ENCODE measurements at places on chromosomes 5 and 9.

DNA sequence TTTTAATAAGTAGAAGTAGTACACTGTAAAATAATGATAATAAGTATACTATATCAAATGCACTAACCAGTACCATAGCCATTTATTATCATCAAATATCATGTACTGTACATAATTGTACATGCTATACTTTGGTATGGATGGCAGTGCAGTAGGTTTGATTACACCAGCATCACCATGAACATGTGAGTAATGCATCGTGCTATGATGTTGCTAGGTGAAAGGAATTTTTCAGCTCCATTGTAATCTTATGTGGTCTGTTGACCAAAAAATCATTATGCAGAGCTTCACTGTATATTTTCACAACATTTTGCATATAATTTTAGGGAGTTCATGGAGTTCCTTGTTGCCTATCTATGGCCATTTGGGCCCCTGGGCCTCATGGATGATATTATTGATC is 72.2 kb upstream of the HMHB1 start:
- no peak for DNase-seq

DNA sequence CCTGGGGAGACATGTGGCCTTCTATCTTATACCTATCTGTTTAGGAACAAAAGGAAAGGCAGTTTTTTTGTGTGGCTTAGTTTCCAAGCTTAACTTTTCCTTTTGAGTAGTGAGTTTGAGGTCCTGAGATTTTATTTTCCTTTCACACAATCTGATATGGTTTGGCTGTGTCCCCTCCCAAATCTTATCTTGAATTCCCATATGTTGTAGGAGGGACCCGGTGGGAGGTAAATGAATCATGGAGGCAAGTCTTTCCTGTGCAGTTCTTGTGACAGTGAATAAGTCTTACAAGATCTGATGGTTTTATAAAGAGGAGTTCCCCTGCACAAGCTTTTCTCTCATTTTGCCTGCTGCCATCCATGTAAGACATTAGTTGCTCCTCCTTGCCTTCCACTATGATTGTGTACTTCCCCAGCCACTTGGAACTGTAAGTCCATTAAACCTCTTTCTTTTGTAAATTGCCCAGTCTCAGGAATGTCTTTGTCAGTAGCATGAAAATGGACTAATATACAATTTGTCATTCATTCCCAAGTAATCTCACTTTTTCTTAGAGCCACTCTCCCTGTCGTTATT is 4.7 kb upstream of the CLTB start:
- no peak for DNase-seq

- DNase-seq = no peak
Measured at GRCh38 chr9:137263506-137263905, 8.4 kb downstream of the NELFB start.

DNA sequence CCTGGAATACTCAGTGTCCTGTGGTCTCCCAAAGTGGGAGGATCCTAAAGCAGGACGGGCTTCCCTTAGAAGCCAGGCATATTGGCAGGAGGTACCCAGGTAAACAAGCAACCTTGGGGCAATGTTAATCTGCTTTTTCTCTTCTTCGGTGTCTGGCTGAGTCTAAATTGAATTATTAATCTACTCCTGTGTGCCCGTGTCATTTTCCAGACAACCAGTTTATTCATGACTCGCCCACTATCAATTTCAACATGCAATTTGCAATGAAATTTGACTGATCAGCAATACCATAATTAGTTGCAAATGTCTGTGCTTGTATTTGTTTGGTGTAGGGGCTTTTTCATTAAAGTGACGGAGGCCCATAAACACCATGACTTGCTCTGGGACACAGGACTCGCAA is 32.9 kb upstream of the JADE2 start:
- no peak for DNase-seq

- DNase-seq = no peak
Measured at GRCh38 chr9:77857513-77858259, 173.9 kb downstream of the GNAQ start.

GRCh38 chr5:4348423-4348822 is 752.8 kb downstream of the IRX1 start:
- DNase-seq = no peak

All from GM06990 (cell line).